Panc1 (cell line): ENCODE measurements at places on chromosomes 3 and 15.

GRCh38 chr3:71421475-71421819 is 162.1 kb downstream of the FOXP1 start:
- DNase-seq: no peak

- no peak for DNase-seq
These were observed 189.5 kb downstream of the NLGN1 start for GRCh38 chr3:173587055-173587454.

GRCh38 chr3:107369791-107370190 is 7.4 kb upstream of the CCDC54 start:
- DNase-seq: no peak

DNA sequence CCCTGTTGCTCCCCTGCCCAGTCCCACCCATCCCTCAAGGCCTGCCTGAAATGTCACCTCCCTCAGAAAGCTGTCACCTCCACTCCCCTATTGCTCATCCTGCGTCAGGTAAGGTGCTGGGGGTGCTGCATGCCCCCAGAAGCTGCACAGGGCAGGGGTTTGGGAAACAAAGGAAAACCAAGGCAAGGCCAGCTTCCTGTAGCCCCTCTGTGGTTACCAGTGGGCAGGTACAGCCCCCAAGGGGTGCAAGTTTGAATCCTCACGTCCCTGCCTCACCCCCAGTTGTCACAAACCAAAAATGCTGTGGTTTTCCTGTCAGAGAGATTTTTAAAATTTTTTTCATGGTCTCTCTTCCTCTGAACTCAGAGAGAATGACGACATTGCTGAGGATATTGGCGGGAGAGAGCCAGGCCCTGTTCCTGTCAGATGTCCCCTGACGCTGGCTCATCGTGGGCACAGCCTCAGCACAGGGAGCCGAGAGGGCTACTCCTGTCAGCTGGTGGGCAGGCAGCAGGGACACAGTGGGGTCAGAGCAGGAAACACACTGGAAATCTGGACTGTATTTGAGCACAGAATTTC is 27.0 kb downstream of the PSTPIP1 start:
- no peak for DNase-seq

- DNase-seq: no peak
These were observed 189.7 kb upstream of the IL12A start for GRCh38 chr3:159798951-159799350.

GRCh38 chr3:35659768-35660167 is 20.4 kb downstream of the ARPP21 start:
- no peak for DNase-seq

- DNase-seq: no peak
These were observed 67.5 kb downstream of the PROS1 start for GRCh38 chr3:93906245-93906644.

DNA sequence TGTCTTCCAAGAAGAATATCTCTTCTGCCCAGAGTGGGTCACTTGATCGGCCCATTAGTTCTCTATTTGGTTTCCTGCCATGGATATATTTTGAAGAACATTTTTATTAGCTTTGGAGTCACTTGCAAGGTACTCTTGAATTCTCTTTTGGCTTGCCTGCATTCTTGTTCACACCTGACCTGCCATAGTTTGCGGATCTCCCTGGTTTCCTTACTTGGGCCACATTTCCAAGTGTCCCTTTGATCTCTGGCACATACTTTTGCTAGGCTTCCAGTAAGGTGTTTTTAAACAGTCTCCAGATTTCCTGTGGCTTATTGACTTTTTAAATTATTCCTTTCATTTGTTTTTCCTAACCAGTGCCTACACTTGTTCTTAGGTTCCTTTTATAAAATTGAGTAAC is 488.5 kb upstream of the MDFIC2 start:
- no peak for DNase-seq

DNA sequence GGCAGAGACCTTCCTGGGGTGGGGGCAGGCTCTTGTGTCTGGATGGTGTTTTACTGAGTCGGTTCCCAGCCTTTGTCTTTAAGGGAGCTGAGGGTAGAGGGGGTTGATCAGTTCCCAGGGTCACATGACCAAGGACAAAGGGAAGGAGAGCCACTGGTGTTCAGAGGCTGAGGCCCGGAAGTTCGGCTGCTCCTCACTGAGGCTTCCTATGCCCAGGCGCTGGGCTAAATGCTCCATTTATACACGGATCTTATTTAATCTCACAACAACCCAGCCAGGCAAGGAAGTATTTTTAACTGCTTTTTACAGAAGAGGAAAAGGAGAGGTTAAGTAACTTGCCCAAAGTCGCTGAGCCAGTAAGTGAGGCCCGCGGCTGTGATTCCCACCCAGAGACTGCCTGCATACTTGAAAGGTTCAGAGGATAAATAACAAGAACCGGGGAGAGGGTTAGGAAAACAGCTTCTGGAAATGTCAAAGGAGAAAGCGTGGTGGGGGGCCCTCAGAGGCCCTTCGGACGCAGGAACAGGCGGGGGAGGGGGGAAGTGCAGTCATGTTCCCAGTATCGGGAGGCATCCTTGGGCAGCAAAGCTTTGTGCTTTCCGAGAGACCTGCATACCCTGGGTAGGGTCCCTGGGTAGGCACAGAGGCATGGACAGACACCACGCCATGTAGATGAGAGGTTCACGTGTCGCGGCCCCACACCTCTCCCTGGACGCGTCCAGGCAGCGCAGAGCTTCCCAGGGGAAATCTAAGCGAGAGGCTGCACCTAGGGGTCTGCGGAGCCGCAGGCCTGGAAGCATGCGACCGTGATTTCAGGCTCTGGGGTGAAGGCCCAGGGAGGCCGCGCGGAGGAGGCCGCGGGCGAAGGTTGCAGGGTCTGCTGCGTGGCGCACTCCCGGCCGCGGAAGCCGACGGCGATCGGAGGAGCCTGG is 21.3 kb downstream of the EPHB3 start:
- no peak for DNase-seq

DNA sequence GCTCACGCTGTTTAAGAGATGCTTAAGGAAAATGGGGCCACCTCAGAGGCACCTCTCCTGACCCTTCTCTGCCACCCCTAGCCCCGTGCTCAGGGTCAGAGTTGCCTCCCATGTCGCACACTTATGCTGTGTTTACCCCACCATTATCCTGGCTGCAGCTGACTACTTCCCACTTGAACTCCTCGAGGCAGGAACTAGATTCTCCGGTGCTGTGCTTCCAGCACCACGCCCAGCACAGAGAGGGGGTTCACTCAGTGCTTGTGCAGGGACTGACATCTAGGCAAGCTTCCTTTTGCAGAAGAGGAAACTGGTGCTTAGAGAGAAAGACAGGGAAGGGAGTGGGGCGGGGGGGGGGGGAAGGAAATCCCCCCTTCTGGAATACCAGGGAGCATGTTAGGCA is 340.1 kb downstream of the RORA start:
- no peak for DNase-seq

DNA sequence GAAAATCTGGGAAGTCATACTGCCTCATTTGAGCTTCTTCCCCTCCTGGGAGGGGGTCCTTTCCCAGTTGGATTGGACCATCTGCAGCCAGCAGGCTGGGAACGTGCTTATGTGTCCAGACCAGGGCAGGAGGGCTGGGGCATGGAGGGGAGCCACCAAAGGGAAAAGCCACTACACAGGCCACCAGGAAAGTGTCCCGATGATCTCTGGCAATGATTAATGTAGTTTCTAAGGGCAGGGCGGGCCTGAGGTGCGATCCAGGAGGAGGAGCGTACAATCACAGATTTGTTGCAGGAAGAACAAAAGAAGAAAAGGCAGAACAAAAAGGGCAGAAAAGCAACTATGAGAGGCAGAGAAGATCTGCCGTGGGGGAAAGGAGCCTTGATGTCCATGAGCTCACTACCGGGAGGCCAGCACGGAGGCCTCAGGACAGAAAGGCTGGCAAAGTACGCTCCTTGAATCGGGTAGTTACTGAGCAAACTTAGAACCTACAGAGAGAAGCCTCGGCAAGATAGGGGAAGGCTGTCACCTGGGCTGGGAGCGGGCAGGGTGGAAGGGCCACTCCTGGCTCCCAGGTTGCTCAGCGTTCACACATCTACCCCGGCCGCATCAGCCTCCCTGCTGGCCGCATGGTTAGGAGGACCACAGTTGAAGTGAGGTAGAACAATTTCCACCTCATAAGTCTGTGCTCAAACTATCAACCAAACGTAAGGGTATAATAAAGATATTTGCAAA is 79.5 kb upstream of the PCSK6 start:
- DNase-seq: no peak

DNA sequence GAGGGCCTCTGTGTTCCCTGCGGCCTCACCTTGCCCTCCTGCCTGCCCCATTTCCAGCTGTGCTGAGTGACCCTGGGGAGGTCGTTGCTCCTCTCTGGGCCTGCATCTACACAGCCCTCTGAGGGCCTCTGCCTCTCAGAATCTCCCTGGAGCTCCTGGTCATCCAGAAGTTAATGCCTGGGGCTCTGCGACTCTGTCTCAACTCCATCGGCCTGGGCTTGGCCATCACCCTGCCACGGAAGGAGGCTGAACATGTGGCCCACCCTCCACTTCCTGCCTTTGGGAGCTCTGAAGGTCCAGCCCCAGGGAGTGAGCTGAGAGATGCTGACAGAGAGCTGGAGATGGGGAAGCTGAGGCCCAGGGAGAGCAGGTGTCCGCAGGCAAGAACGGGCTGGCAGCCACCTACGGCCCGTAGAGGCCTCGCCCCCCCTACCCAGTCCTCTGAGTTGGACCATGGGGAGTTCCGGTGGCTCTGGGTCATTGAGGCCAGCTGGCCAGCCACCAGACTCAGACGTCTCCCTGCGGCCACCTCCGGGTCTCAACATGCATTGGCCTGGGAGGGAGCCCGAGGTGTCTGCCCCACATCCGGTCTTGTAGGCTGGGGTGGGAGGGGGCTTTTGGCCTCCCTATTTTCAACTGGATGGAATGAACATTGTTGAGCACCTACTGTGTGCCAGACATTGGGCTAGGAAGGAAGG is 34.2 kb downstream of the GRIP2 start:
- no peak for DNase-seq

GRCh38 chr15:44066211-44066827 is 128.8 kb downstream of the FRMD5 start:
- peak; percentile 58 for DNase-seq

DNA sequence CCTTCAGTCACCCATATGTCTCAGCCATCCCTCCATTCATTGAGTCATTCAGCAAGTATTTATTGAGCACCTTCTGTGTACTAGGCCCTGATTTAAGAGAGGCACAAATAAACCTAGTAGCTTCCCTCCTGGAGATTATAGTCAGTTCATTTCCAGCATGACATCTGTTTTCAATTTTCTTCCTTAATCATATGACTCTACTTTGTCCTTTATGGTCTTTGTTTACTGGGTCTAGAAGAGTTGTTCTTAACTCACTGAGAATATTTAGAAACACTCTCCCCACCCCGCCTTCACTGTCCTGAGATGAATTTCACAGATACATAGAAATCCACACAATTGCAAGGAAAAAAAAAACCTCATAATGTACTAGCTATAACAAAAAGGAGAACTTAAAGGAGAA is 44.8 kb upstream of the ADAMTS9 start:
- no peak for DNase-seq

GRCh38 chr3:147509448-147509847 is 100.3 kb downstream of the ZIC1 start:
- DNase-seq: no peak

- no peak for DNase-seq
These were observed 39.4 kb upstream of the B3GNT5 start for GRCh38 chr3:183213415-183214276.

- no peak for DNase-seq
These were observed 240.5 kb upstream of the SETMAR start for GRCh38 chr3:4062621-4063020.

DNA sequence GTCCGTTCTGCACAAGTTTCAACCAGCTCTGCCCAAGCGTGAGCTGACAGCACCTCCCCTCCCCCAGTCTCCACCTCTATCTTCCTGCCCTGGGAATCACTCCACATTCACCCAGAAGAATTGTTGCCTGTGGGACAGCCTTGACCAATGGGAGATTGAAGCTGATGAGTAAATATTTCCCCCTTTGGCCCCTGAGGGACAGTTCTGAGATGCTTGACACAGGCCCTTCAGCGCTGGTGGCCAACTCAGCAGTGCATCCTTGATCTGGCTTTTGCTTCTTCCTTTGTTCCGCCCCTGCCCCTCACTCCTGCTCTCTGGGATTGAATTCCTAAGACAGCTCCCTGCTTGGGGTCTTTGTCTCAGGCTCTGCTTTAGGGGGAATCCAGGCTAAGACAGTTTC is 13.1 kb upstream of the SKIC8 start:
- no peak for DNase-seq

DNA sequence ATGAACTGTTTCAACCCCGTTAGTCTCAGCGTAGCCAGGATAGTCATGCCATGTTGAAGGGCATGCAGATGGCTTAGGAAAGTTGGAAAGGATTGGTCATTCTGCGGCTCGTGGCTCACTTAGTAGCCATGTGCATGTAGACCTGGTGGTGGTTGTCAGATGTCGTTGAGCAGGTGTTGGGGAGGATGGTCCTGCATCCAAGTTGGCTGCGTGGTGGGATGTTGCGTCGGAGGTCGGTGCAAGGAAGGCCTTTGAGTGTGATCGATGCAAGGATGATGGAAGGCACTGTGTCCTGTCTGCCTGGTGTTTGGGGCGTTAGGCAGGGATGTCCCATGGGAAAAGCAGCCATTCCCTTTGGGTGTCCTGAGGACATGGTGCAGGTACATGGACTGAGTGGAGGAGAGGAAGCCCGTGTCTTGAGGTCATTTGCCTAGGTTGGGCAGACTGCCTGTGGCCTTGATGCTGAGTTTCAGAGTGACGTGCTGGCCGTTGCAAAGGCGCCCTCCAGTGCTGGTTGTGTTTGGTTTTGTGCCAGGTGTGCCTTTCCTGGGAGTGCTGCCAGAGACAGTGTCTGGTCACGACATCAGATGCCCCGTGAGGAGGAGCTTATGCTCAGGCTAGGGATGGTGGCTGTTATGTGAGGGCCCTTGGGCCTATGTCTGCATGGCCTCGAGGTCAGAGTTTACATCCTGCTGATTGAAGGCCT is 103.4 kb downstream of the SNRPN start:
- no peak for DNase-seq

DNA sequence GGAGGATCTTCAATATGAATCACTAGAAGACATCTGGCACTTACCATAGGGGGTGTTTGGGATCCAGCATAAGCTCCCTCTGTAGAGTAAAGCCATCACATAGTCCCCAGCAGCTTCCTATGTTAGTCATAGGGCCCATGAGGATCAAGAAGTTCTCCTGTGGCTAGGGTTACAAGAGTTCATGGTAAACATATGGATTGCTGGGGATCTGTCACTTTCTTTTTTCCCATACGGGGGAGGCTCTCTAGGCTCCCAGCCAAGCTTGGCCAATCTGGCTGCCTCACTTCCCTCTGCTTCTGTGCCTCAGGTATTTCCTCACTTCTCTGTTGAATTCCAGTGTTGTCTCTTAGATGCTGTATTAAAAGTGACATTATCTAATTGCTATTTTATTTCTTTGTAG is 597.9 kb downstream of the PDCD6IP start:
- DNase-seq: no peak

GRCh38 chr3:61575893-61576292 is 14.5 kb downstream of the PTPRG start:
- no peak for DNase-seq

DNA sequence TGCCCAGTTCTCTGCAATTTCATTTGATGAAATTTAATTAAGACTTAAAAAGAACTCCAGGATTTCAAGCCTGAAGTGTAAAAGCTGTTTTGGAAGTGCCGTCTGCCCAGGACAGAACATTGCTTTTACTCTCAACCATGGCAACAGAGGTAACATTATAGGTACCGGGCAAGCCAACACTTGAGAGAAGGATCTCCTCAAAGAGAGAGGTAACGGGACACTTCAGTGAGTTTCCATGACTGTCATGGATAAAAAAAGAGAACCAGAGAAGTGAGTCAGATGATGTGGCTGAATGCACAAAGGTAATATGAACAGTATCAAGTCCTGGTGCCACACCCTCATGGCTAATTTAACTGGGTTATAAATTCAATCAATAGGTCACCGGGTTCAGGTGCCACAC is 130.2 kb upstream of the LMOD3 start:
- no peak for DNase-seq
